NCI-H187 (cell line): ENCODE measurements at places on chromosomes 3 and 15.

- DNase-seq: no peak
These were observed 325.9 kb downstream of the MECOM start for GRCh38 chr3:169337500-169338078.

DNA sequence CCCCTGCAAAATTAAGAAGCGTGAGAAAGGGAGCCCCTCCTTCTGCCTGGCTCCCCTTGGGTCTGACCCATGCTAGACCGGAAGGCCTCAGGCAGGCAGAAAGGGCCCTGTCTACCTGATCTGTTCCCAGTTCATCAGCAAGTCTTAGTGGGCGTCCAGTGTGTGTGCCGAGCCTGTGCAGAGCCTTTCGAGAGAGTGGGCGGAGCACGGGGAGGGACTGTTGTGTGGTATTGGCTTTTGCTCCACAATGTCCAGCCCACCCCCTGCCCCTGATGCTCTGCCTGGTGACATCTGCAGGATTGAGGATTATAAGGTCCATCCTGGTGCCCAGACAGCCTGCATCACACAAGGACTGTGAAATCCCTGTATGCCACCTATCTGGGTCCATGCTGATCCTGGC is 82.9 kb downstream of the CHDH start:
- no peak for DNase-seq

GRCh38 chr3:59831394-59831793 is 781.6 kb upstream of the CFAP20DC start:
- no peak for DNase-seq

- no peak for DNase-seq
These were observed 49.5 kb downstream of the ARRDC4 start for GRCh38 chr15:98009971-98010370.

DNA sequence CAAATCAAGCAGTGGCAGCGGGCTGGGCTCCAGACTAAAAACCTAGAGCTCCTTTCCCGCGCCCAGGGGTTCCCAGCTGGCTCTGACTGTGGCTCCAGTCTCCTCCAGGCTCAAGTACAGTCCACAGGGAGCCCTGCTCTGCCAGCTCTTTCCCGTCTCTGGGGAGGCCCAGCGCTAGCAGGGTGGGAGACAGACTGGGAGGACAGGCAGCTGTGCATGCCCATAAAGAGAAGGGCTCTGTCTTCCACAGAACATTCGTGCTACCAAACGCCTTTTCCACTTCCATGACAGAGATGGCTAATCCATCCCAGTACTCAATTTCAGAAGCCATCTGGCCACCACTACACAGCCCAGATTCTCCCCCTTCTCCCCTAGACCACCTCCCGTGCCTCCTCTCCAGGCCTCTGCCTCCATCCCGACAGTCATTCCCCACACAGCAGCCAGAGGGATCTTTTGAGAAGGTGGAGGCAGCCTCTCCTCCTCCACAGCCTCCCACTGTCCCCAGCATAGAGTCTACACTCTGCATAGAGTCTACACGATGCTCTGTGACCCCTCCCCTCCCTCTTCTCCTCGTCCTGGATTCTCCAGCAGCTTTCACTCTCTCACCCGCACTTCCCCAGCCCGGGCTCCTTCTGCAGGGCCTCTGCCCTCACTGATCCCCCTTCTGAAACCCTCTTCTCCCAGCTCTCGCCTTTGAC is 6.8 kb upstream of the DUSP7 start:
- no peak for DNase-seq

GRCh38 chr3:23885210-23885609 is 31.6 kb downstream of the NKIRAS1 start:
- DNase-seq: no peak

DNA sequence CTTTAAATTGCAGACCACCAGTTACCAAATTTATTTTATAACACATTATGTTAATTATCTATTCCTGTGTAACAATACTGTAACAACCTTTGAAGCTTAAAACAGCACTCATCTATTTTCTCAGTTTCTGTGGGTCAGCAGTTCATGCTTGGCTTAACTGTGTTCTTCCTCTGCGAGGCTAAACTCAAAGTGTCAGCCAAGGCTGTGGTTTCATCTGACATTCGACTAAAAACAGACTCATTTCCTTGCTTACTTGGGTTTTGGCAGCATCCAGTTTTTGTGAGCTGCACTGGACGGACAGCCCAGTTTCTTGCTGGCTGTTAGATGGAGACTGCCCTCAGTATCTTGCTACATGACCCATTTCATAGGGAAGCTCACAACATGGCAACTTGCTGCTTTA is 247.3 kb upstream of the KCNH8 start:
- no peak for DNase-seq

DNA sequence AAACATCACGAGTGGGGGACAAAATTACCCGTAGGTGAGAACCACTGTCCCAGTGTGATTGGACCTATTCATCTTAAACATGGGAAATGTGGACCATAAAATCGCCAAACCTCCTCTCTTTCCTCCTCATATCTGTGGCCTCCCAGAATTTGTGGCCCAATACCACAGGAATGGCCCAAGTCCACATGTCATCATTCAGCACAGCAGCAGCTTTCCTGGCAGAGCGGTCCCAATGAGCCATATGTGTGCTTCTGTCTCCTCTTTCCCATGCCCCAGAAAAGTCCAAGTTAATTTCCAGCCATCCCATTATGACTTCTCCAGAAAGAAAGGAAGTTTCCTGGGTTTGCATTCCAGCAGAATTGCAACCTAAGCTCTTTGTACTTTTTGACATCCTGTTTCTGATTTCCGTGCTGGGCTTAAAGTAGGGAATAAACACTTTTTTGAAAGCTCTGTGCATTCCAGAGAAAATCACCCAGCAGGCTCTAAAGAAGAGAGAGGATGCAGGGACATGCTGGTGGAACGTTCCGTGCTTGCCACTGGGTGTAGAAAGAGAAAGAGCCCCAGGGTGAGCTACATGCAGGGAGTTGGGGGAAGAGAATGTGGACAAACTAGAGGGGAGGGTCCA is 259.4 kb upstream of the PROK2 start:
- no peak for DNase-seq

DNA sequence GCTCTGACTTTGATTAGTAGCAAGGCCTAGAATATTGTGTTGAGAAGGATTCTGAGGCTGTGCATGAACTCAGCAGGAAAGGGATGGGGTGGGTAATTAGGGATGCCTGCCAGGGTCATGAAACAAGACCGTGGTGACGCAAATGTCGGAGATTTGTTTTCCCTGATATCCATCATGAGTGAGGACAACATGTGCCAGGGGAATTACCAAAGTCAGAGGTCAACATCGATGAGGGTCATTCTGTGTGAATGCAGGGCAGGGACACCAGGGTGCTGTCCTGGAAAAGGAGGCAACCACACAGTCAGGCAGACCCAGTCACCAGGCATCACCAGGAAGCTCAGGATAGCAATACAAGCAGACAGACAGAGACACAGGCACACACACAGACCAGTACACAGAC is 52.2 kb downstream of the SLCO2A1 start:
- DNase-seq: no peak

GRCh38 chr15:24919446-24919845 is 35.3 kb upstream of the SNRPN start:
- no peak for DNase-seq

DNA sequence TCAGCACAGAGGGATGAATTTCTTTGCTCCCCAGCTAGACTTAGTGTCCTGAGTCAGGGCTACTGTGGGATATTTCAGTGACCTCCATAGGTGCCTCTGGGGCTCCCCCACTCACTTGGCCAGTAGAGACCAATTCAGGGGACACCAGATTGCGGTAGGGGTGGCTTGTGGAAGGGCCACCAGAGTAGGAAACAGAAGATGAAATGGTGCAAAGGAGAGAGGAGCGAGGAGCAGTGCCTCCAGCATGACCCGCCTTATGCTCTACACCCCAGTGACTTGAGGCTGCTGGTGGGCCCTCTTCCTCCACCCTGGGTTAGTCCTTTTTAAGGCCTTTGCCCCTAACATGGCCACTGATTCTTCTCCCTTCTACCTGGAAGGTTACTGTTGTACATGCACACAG is 2.5 kb downstream of the AEN start:
- no peak for DNase-seq

- no peak for DNase-seq
These were observed 84.5 kb upstream of the C3orf80 start for GRCh38 chr3:160140756-160141155.
